ENCODE measurements at places on chromosomes 12 and 14.

DNA sequence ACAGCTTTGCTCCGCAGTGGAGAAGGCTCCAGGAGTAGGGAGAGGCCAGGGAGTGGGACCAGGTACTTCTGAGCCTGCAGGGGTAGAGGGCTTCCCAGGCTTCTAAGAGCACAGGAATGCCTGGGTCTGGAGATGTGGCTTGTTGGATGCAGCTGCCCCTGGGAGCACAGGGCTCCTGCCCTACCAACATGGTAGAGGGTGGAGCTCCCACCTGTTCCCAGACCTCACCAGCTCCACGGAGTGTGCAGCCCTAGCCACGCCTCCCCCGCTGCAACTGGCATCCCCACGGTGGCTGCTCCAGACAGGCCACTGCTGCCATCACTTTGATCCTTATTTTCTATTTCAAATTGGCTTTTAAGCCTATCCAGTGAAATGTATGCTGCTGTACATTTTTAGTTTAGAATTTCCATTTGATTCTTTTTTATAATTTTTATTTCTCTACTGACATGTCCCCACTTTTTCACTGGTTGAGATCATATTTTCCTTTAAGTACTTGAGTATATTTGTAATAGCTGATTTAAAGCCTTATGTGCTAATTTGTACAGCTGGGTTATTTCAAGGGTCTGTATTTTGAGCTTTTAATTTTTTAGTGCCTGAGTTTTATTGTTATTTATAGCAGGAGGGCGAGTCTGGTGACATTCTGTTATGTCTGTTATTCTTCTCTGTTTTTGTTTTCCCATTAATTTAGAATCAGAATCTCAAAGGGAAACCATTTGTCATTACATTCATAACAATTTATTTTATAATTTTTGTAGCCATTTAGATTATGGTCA, 78.0 kb downstream of the DERA start:
- no peak for DNase-seq

GRCh38 chr12:74889563-74890236, 319.9 kb downstream of the KCNC2 start:
- DNase-seq, result no peak

- DNase-seq, result peak; percentile 23
Observed at GRCh38 chr12:31353750-31354708, 28.1 kb upstream of the SINHCAF start.

DNA sequence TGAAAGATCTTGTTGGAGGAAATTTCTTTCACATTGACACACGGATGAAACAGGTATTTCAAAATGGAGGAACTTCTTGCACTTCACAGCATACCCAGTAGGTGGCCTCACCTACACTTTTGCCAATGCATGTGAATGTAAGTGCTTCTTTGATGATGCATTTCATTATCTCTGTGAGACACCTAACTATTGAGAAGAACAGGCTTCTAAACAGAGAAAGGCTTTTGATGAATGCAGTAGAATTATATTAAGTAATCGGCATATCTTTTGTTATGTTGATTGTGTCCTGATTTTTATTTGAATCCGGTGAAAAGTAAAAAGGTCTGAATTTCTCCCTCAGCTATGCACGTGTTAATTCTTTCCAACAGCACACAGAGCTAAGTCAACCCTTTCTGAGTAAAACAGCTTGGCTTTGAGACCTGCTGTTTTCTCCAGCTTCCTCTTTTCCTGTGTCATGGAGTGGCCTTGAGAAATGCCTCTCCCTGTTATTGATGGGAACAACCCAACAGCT, 399.0 kb downstream of the NAV3 start:
- no peak for DNase-seq

- DNase-seq, result no peak
Observed at GRCh38 chr12:22051114-22051698, 5.2 kb downstream of the CMAS start.

GRCh38 chr12:117045160-117046010, 53.8 kb downstream of the TESC start:
- no peak for DNase-seq

All from femur (tissue), 1 donor.